Eye (tissue), 1 donor: ENCODE measurements at places on chromosomes 16 and 17.

DNA sequence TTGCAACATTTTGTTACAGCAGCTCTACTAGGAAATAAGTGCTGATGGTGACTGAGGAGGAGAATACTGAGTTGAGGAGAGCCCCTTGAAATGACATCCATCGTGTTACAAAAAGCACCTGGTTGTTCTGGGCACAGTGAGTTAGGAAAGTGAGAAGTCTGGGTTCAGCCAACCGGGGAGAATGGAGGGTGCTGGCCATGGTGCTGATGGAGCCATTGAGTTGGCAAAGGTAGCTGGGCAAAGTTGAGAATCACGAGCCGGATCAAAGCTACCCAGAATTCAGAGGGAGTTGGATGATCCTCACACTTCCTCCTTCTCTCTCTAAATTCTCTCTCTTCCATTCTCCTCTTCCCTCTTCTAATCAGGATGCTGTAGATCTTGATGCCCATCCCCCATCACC, 35.0 kb upstream of the ASIC2 start:
- peak; percentile 58 for DNase-seq

DNA sequence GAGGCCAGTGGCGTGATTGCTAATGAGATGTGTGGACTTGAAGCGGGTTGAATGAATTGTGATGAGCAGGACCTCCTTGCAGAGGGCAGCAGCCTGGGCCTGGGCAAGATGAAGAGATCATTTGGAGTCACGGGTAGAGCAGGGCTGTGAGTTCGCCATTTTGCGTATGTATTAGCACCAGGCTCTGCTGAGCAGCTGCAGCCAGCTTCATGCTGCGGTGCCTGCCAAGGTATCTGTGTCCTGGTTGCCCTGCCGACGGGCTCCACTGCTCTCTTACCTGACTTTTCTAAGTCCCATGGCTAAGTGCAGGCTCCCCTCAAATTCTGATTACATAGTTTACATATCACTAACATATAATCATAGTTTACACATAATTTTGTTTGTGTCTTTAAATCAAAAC, 295.7 kb downstream of the SNX29 start:
- no peak for DNase-seq

- no peak for DNase-seq
Measured at GRCh38 chr17:36884495-36885152, 52.7 kb upstream of the LHX1 start.

DNA sequence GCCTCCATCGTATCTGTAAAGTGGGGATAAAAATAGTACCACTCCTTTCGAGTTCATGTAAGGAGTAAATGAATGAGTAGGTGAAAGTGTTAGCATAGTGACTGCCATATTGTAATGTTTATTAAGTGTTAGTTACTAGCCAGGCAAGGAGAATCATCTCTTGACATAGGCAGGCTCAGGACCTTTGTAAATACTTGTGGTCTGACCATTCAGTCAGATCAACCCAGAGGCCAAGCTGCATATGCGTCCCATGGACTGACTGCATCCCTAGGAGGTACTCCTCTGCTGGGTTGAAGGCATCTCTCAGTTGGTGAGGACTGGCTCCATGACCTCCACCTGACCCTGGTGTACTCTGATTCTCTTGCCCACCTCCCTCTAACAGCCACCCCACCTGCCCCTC, 40.5 kb upstream of the CDRT4 start:
- no peak for DNase-seq

DNA sequence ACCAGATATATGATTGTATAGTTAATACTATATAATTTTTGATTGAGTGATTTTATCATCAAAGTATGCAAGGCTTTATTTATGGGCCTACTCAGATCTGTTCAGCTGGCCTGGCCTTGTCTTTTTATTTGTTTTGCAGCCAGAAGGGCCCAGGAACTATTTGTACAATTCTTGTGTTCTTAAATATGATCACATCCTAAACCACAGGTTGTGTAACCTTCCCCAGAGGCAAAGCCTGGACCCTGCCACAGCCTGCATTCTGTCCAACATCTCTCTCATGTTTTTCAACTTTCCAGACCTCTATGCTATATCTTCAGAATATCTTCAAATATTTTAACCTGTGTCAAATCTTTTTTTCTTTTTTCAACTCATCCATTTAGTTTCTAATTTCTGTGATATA, 410.4 kb upstream of the MON1B start:
- no peak for DNase-seq

GRCh38 chr17:57341611-57342540, 85.6 kb downstream of the MSI2 start:
- DNase-seq: peak; percentile 62

DNA sequence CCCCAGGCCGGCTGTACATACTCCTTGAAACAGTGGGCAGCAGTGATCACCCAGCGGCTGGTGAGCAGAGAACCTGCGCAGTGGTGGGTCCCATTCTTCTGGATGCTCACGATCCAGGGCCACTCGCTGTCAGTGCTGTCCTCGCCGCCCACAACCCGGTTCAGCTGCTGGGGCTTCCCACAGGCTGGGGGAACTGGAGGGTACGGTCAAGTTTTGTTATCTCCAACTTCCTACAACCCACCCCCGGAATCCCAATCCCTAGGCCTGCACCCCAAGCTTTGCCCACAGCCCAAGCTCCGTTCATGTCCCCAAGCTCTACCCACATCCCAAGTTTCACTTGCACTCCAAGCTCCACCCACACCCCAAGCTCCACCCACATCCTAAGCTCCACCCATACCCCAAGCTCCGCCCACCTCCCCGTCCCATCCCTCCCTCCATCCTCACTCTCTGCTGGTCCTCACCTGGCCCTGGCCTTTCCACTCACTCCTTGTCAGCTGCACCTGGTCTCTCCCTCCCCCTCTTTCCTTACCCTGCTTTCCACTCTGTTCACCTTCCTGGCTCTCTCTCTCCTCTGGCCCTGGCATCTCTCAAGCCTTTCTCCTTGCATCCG, 1.8 kb downstream of the PRSS22 start:
- DNase-seq: no peak

- peak; percentile 86 for DNase-seq
Measured at GRCh38 chr17:75845058-75845711, 981 bp upstream of the UNC13D start.

- no peak for DNase-seq
Measured at GRCh38 chr17:62189377-62189776, 124.3 kb upstream of the MED13 start.

GRCh38 chr16:53966821-53967571, 263.0 kb downstream of the FTO start:
- DNase-seq: peak; percentile 66

- DNase-seq: no peak
Measured at GRCh38 chr16:50144211-50144610, 8.9 kb upstream of the TENT4B start.

DNA sequence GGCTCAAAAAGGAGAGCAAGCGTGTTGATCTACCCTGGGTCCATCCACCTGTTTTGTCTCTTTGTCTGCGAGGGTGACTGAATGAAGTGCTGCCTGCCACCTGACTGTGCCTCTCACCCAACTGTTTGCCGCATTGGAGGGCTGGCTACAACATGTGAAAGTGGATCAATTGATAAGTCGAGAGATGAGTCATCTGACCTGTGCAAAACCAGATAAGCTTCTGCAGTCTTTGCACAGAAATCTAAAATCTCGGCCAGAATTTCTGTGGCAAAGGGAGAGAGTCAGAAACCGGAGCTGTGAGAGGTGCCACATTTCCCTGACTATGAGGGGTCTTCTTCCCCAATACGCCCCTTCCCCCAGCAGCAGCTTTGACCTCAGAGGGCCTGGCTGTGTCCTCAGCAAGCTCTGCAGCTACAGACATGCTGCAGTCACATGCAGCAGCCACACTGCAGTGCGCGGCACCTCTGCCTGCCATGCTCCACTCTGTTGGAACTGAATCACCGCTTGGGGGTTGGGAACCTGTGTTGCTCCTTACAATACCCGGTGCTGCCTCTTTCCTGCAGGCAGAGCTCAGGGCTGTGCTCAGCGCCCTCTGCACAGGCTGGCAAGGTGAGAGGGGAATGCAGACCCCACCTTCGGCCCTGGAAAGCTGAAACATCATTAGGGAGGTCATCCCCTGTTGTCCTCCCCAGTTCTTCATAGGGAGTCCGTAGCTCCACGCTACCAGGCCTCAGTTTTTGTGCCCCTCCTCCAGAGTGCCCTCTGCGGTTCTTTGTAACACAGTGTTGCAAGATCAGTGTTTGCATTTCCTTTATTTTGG, 16.2 kb upstream of the HAS3 start:
- DNase-seq: no peak

DNA sequence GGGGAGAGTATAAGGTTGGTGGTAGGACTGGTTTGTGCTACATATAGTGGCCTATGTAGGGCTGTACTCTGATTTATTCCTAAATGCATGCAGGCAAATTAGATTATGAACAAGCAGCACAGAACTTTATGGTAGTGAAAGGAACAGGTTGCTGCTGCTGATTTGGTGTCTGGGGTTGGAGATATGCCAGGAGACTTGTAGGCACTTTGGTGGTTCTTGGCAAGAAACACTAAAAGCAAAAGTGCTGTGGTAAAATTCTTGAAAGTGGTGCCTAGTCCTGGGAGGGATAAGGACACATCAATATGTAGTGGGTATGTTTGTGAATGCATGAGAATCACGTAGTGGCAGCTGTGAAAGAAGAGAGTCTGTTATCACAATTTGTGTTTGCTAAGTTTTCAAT, 2126.0 kb downstream of the TP53TG3F start:
- no peak for DNase-seq

GRCh38 chr17:72719206-72719577, 373.3 kb downstream of the SLC39A11 start:
- DNase-seq: no peak

- no peak for DNase-seq
Measured at GRCh38 chr16:48960830-48961229, 320.8 kb downstream of the CBLN1 start.

DNA sequence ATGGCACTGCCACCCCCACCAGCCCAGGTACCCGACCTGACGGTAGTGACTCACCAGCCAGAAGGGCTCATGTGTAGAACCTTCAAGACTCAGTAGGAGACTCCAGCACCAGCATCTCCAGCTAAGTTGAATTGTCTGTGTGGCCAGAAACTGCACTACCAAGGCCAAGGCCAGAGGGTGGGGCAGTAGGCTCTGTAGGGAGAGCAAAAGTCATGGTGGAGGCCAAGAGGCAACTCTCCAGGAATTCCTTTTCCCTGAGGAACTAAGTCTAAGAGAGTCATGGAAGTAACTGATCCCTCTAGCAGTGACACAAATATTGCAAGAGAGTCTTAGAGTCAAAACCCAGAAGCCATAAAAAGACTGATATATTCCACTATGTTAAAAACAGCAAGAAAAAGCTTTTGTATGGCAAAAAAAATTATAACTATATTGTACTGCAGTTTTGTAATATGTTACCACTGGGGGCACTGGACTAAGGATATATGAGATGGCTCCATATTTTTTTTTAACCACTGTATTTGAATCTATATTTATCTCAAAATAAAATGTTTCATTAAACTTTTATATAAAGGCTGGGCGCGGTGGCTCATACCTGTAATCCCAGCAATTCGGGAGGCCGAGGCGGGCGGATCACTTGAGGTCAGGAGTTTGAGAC, 30.2 kb upstream of the GUCY2D start:
- DNase-seq: no peak

DNA sequence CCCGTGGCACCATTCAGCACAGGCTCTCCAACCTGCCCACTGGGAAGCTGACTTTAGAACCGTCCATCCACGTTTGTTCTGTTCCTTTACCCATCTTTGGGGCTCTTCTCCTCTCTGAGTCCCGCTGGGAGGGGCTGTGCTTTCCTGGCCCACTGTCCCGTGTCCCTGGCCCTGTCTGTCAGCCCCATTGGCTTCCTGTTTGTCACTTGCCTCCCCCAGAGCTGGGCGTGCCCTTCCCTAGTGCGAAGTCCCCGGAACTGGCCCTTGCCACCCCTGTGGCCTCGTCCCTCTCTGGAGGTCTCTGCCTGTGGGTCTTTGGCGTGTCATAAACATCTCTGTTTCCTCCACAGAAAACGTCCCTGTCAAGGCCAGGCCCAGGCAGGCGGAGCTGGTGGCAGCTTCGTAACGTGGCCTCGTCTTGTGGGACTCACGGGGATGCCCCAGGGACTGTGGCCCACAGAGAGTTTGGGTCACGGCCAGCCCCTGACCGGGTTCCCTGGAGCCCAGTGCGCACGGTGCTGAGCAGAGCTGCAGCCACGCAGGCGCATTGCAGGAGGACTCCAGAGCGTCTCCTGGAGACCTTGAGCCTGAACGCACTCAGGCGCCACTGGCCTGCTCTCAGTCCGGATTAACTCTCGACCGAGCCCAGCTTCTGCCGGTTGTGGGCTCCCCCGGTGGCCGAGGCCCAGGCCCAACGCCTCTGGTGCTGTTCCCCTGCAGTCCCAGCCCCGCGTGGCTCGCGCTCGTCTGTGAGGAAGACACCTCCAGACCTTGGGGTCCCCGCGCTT, 7.3 kb downstream of the CHMP6 start:
- no peak for DNase-seq

DNA sequence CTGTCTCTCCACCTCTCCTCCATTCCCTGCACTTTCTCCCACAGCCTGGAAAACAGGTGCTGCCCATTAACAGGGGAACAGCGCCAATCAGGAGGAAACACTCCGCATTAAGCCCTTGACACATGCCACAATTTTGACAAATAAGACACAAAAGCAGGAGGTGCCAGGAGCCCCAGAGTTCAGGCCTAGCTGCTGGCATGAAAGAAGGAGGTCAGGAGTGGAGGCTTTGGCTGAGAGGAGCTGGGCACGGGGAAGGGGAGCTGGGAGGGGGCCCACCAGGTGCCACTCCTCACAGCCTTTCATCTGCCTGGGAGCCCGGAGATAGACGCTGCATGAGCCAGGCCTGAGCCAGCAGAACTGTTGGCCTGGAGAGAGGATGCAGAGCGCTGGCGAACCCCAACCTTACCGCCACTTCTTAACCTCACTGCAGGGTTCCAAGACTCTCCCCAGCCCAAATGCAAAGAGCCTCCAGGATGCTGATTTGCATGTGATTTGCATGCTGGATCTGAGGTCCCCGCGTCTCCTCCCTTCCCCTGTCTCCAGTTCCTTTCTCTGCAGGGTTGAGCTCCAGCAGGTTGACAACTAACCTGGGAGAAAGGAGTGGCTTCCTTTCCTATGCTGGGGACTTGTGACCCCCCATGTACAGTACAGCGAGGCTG, 139.8 kb upstream of the SDK2 start:
- no peak for DNase-seq

GRCh38 chr17:66518677-66519076, 216.3 kb downstream of the PRKCA start:
- peak; percentile 43 for DNase-seq
